Stimulated activated CD8-positive, alpha-beta memory T cell treated with anti-CD3 and anti-CD28 coated beads, Interleukin-4, amount 100 ng/mL, for 1 hour (primary cell): ENCODE measurements at places on chromosomes 16 and 17.

GRCh38 chr17:82898976-82899514 is 59.2 kb upstream of the ZNF750 start:
- no peak for DNase-seq

DNA sequence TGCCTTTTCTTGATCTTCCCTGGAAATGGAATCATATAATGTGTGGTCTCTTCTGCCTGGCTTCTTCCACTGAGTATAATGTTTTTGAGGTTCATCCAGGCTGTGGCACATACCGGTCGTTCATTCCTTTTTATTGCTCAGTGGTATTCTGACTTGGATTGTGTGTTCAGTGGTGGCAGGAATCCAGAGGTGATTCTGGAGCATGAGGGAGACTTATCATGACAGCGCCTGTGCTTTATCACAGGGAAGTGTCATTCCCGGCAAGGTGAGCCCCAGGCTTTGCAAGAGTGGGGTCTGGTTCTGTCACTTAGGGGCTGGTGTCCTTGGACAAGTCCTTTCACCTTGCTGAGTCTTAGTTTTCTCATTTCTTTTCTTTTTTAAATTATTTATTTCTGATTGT is 53.0 kb downstream of the IRX3 start:
- DNase-seq, result no peak

DNA sequence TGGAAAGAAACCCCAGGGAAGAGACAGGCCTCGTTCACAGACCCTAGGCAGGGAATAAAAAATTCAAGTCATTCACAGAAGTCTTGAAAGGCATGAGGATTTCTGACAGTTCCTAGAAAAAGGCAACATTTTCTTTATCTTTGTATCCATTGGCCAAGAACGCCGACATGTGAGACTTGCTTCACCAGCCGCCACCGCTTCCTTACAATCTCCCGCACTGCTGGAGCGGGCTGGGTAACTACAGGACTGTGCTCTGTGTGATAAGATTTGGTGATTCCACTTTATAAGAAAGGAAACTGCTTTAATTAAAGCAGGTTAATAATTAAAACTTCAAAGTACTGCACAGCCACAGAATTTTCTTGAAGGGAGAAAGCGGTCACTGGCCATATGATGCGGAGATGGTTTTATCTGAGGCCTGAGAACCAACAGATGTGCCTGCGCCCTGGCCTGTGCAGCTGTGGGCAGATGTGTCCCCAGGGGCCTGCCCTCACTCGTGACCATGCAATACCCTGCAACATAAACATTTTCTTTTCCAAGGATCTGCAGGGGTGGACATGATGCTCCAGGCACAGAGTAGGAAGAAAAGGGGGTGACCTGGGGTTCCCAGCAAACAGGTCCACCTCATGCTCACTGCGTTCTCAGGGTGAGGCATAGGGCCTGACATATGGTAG is 13.0 kb upstream of the LGALS3BP start:
- DNase-seq, result no peak

DNA sequence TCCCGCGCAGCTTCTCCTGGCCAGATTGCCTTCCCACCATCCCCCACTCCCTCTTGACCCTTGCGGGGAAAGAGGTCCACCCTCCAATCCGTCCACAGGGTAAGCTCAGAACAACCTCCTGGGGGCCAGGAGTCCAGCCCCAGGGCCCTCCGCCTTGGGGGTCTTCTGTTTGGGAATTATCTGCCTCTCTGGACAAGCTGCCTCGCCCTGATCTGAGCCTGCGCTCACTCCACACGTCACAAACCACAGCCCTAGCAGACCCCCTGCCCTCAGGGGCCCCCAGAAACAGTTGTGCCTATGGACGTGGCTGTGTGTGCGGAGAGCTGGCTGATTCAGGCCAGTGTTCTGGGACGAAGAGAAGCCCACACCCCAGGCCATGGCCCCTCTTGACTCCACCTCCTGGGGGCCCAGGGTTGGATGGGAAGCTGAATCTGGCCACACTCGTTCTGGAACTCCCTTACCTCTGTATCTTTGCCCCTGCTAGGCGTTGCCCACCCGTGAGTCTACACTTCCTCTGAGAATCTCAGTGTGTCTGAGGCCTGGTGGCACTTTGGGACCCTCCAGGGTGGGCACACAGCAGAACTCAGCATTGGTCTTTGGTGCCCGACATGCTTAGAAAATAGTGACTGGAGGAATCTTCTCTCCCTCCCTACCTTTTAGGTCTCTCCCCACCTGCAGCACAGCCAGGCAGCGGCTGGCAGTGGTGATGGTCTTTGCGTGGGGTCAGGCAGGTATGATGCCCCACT is 119.9 kb upstream of the SMURF2 start:
- no peak for DNase-seq

GRCh38 chr16:72910381-72910780 is 137.5 kb downstream of the ZFHX3 start:
- no peak for DNase-seq

GRCh38 chr17:65743308-65743655 is 181.8 kb upstream of the AXIN2 start:
- no peak for DNase-seq

GRCh38 chr17:74270333-74270732 is 3.7 kb upstream of the DNAI2 start:
- DNase-seq, result no peak

DNA sequence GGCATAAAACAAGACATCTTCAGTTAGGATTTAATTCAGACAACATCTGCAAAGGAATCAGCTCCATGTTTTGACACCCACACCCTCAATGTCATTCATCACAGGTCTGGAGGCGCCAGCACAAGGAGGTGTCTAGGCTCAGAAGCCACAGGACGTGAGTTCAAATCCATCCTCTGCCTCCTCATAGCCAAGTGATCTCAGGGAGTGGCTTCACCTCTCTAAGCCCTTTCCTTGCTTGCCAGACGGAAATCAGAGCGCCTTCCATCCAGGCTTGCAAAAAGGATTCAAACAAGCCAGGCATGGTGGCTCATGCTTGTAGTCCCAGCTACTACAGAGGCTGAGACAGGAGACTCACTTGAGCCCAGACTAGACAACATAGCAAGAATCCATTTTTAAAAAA is 84.6 kb downstream of the GSG1L start:
- DNase-seq, result no peak

- DNase-seq, result no peak
Observed at GRCh38 chr16:65889533-65889966, 476.9 kb upstream of the CDH5 start.

DNA sequence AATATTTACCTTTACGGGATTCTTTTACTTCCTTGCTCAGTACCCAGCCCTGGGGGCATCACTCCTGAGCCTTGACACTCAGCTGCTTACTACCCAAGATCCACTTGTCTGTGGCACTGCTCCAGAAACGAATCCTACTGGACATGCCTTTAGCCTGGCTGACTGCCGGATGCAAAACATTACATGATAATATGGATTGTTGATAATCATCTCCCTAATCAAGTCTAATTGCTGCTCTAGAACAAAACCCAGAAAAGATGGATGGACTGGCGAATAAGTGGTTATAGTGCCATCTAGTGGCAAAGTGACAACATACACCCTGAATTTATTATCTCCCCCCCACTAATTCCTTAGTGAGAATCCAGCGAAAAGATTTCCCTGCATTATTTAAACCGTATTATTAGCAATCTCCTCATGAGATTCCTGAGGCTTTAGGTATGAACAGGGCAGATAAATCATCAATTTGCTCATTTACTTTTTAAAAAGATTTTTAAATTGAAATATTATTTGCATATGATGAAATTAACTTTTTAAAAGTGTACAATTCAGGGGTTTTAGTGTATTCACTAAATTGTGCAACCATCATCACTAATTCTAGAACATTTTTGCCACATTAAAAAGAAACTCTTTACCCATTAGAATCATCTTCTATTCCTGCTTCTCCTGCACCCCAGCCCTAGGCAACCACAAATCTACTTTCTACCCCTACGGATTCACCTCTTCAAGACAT is 61.6 kb downstream of the RGS9 start:
- no peak for DNase-seq

DNA sequence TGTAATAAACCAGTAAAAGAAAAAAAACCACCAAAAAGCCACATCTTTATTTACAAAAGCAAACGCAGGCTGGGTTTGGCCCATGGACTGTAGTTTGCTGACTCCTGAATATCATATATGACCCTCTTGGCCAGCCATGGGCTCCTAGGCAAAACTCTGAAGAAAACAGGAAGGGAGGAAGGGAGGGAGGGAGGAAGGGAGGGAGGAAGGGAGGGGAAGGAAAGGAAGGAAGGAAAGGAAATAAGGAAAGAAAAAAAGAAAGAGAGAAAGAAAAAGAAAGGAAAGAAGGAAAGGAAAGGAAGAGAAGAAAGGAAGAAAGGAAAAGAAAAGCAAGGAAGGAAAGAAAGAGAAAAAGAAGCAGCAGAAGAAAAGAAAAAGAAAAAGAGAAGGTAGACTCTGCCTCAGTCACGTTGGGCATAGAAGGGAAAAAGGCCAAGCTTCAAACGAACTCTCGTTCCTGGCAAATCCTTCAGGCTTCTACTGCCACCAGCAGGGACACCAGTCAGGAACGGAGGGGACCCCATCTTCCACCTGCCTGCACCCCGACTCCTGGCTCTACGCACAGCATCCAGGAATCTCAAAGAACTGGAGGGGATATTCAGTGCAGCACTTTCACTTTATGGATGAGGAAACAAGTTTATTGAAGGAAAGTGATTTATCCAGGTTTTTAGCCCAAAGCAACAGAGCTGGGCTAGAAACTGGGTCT is 22.1 kb downstream of the CDC42EP4 start:
- DNase-seq, result no peak

DNA sequence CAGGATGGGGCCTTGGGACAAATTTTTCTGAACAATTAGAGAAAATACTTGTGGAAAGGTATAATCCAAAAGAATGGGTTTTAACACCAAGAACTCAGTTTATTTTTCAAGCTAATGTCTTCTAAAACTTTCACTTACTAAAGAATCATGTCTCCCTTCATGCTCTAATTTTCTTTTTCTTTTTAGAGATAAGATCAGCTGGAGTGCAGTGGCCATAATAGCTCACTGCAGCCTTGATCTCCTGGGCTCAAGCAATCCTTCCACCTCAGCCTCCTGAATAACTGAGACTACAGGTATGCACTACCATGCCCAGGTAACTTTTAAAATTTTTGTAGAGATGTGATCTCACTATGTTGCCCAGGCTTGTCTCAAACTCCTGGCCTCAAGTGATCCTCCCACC is 5.5 kb downstream of the OR4D1 start:
- DNase-seq, result no peak

- DNase-seq, result no peak
Observed at GRCh38 chr16:4523686-4524085, 14.9 kb downstream of the CDIP1 start.

- DNase-seq, result no peak
Observed at GRCh38 chr16:7509963-7510601, 177.4 kb downstream of the RBFOX1 start.

DNA sequence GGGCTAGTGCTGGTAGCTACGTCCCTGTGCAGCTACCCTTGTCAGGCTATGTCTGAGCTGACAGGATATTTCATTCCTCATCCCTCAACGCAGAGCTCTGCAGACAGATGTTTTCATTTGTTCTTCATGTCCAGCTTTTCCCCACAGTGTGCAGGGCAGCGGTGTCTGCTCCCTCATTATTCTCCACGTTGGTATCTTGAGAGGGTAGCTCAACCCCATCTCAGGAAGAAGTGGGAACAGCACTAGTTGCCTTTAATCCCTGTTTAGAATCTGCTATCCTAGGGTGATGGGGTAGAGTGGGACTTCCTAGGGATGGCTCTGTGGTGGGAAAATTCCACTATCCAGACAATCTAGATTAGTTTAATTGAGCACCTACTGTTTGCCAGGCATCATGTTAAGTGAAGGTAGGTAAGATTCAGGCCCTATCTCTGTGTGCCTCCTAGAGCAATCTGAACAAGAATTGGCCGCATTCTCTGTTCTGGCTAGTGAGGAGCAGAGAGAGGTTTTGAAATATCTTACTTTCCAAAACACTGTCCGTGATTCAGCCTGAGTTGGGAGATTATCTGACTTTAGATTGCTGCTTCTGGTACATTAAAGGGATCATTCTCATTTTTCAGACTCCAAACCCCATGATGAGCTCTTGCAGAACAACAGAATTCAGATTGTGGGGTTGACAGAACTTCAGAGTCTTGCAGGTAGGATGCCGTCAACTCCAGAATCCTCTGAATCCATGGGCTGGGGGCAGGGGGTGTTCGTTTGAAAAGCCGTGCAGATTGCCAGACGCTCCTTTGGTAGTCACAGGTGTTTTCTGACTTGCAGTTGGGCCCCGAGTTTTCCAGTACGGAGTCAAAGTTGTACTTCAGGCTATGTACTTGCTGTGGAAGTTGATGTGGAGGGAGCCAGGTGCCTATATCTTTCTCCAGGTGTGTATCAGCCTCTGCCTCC is 963 bp downstream of the ALG1 start:
- DNase-seq, result no peak

GRCh38 chr16:86986136-86986535 is 331.1 kb downstream of the C16orf95 start:
- DNase-seq, result no peak

DNA sequence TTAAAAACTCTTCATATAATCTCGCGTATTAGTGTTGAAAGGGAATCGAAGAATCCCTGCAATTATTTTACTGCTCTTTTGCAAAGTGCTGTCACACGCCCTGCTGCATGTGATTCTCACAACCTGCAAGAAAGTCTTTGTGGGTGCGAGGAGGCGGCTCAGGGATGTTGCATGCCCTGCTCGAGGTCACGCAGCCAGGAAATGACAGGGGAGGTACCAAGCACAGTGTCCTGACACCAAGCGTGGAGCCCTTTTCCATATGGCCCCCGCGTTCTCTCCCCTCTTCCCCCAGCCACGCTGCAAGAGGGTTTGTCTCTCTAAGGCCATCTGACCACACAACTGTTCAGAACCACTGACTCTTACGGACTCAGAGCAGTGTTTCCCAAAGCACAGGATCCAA is 37.6 kb downstream of the OR3A1 start:
- no peak for DNase-seq

GRCh38 chr17:64535357-64535756 is 28.6 kb downstream of the CEP95 start:
- DNase-seq, result no peak

DNA sequence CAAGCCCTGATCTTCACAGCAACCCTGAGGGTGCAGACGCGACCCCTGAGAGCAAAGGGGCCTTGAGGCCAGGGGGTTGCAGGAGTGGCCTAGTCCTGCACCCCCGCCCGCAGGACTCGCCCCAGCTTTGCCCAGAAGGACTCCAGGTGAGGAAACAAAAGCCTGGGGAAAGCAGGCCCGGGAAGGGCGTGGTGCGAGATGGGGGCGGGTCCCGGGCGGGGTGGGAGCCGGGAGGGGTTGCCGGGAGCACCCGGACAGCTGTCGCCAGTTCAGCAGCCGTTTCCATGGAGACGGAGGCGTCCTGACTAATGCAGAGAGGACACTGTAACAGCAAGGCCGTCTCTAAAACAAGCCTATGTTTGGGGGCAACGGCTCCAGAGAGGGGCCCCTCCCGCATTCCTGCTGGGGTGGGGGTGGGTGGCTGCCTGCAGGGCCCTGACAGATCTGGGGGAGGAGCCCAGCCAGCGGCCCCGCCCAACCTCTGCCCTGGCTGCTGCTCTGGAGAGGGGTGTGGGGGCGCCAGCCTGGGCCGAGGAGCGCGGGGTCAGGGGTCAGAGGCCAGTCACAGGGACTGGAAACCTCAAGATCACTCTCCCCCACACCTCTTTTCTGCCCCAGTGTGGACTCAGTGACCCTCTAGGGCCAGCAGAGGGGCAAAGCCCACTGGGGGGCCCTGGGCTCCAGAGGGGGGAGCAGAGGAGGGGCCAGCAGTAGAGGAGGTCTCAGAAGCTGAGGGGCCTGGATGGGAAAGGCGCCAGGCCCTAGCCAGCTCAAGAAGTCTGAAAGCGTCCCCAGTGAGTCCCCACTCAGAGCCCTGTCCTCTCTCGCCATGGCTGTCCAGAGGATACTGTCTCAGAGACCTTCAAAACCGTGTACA is 3.1 kb upstream of the TPPP3 start:
- DNase-seq, result no peak

GRCh38 chr16:77158293-77158692 is 32.7 kb upstream of the MON1B start:
- DNase-seq, result no peak
